SIG-M5 (cell line): ENCODE measurements at places on chromosomes 2 and 18.

DNA sequence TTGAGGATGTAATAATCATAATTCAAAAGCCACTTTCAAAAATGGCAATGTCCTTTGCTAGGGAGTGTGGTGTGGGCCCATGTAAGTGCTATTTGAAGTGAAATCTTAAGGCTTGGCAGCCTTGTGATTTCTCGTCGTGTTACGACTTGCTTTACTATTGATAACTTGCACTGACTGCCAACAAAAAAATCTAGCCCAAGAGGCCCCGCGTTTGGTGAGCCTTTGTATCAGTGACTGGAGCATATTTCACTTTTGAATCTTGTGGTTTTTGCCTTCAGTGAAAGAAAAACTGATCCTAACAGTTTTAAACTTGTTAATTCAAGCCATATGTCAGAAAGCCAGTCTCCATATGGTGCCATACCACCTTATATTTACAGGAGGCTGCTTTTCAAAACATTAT, 248.0 kb downstream of the TMEM182 start:
- no peak for DNase-seq

GRCh38 chr2:112758711-112759110, 5.7 kb downstream of the CKAP2L start:
- no peak for DNase-seq

GRCh38 chr18:66005831-66006588, 255.2 kb downstream of the CDH7 start:
- DNase-seq: no peak

DNA sequence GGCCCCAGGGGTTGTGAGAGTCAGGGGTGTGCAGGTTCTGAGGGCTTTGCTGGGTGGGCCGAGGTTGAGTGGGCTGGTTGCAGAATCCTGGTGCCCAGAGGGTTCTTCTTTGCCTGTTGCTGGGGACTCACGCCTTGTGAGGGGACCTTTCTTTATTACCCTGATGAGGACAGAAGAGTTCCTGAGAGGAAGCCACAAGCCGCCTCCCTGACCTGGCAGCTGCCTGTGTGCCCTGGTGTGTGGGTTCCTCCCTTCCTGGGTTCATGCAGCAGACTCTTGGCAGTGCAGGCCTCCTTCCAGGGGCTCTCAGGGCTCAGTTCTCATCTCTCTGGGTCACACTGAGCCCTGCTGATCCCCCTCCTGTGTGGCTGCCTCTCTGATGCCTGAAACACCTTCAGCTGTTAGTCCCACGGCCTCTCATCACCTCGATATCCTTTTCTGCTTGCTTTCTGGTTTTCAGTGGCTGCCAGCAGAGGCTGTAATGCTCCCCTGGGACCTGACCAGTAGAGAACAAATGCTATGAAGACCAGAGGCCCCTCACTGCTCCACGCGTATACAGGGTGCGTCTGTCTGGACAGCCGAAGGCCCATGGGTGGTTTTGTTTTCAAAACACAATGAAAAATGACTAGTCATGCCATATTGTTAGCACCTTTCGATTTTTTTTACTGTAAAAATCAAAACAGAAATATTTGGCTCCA, 191.3 kb downstream of the AGAP1 start:
- no peak for DNase-seq

GRCh38 chr2:34534761-34535160, 935.7 kb upstream of the FAM98A start:
- DNase-seq: no peak

GRCh38 chr18:49016648-49017539, 66.1 kb upstream of the SMAD7 start:
- no peak for DNase-seq

DNA sequence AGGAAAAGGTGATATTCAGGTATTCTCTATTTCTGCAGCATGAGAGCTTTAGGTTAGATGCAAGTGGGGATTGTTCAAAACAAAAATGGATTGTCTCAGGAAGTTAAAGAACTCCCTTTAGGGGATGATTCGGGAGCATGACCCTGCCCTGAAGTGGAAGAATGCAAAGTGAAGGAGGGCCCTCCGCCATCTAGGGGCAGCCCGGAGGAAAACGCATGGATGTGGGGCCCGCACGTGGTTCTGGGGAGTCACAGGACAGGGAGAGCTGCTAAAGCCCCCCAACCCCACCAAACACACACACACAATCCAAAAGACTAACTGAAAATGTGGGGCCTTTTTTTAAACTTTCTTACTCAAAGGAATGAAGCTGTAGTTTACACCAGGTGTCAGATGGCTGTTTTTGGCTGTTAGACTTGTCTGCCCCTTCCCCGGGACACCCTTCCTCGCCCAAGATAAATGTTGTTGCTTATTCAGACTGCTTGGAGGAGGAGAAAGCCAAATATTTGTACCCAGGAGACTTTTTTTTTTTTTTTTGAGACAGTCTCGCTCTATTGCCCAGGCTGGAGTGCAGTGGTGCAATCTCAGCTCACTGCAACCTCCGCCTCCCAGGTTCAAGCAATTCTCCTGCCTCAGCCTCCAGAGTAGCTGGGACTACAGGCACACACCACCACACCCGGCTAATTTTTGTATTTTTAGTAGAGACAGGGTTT, 78.8 kb downstream of the HNRNPLL start:
- DNase-seq: no peak

GRCh38 chr2:148619560-148620195, 24.9 kb upstream of the EPC2 start:
- DNase-seq: no peak

DNA sequence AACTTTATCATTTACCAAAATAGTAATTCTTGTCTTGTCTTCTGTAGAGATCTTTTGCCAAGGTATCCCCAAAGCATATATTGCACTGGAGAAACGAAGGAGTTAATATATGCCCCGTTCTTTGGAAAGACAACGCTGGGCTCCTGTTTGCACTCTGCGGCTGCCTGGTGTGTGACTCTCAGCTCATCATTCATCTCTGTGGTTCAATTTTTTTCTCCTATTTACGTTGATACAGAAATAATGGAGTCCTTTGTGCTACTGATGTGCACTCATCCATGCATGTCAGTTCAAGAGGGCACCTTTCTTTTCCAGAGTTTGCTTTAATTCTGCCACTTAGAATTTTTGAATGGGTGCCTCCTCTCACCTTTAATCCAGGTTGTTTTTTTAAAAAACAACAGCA, 655.5 kb downstream of the DCDC2C start:
- DNase-seq: no peak

GRCh38 chr2:48719480-48720177, 35.9 kb downstream of the LHCGR start:
- no peak for DNase-seq

DNA sequence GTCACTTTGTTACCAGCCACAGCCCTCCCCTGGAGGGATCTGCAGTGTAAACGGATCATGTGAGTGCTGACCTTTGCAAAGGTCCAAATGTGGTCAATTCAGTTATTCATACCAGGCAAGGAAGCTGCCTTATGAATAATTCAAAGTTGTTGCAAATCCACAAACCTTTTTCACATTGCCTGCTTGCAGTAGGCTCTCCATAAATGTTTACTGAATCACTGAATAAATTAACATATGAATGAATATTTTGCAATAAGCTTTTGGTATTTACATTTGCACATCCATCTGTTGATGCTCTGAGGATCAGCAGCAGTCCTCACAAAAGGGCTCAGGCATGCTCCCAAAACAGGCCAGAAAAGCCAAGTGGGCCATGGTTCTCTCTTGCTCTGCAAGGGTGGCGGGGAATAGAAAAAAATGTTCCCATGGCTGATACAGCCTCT, 156.8 kb downstream of the VAPA start:
- DNase-seq: no peak

GRCh38 chr18:79200546-79201268, 131.5 kb downstream of the ATP9B start:
- no peak for DNase-seq

DNA sequence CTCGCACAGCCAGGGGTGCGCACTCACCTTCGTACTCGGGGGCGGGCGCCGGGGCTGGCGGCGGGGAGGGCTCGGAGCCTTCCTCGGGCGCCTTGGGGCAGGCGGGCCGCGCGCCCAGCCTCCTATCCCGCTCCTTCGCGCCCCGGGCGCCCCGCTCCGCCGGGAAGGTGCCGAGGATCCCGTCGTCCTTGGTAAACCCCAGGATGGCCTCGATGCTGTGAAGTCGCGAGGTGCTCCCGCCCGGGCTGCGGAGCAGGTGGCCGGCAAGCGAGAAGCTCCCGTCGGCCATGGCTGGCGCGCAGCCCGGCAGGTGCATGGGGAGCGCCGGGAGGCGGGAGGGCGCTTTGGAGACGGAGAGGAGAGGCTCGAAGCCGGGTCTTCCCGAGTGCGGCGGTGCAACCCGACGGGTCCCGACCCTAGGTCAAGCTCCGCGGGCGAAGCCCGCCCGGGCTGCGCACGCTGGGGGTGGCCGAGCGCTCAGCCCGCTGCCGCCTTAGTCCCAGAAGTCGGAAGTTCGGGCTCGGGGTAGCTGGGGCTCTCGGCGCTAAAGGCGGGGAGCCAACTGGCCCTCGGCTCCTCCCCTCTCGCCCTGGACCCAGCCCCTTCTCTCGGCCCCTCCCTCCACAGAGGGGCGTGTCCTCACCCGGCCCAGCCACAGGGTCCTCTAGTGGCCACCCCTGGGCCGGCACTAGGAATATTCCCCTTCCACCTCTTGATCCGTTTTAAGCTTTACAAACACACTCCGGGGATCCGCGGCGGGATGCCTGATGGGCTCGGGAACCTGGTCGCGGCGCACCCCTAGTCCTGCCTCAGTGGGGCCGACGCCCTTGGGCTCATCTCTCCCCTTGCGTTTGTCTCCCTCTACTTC, at the start of gene RAX:
TSS of gene RAX (minus strand) at position 564 of the 868 bp plus-strand sequence. CDS start at position 316, 248 bp downstream.
- no peak for DNase-seq

GRCh38 chr2:48332286-48332685, 197.7 kb upstream of the STON1 start:
- peak; percentile 66 for DNase-seq

- DNase-seq: no peak
Measured at GRCh38 chr2:127101048-127101611, 5.8 kb downstream of the BIN1 start.

GRCh38 chr2:213189001-213189899, 37.8 kb upstream of the IKZF2 start:
- DNase-seq: no peak

- no peak for DNase-seq
Measured at GRCh38 chr18:51578406-51578980, 381.0 kb upstream of the MEX3C start.

- no peak for DNase-seq
Measured at GRCh38 chr2:9410108-9410507, 13.2 kb downstream of the ITGB1BP1 start.

DNA sequence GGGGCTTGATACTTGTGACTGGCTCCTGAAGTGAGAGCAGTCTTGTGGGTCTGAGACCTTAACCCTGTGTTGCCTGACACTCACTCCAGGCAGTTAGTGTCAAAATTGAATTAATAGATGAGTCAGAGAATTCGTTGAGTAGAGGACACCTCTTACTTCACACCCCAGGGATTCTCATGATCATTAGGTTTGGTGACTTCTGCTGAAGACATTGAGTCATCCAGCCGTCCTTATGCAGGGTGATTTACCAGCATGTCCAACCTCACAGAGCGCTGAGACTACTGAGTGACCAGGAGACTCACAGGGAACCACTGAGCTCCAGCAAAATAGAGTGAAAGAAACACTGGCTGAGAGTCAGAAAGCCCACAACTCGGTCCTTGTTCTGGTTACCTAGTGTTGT, 36.0 kb upstream of the EVA1A start:
- DNase-seq: no peak

GRCh38 chr18:27121108-27121507, 64.0 kb downstream of the CHST9 start:
- DNase-seq: no peak

- no peak for DNase-seq
Measured at GRCh38 chr2:159455330-159455918, 160.9 kb downstream of the BAZ2B start.

DNA sequence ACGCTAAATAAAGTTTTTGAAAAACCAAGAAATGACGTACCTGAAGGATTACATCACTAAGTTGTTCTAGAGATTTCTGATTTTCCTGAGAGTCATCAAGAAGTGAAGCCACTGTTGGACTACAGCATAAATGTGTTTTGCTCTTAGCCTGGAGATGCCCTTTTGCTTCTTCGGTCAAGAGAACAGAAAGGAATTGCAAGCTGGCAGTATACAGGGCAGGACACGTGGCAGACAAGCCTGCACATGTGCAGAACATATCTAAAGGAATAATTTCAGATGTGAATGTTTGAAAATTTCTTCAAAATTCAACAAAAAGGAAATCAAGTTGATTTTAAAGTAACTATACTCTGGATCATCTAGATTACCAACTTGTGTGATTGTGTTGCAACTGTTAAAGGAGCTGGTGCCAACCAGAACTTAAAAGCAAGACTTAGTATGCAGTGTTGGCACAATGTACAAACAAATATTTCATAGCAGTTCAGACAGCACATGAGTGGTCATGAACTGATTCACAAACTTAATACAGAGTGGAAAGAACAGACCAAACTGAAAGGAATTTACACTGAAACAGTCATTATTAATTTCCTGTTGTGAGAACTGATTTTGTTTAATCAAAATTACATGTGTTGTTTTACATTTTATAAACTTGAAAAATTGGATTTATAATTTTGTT, 100.4 kb upstream of the CD226 start:
- DNase-seq: no peak

DNA sequence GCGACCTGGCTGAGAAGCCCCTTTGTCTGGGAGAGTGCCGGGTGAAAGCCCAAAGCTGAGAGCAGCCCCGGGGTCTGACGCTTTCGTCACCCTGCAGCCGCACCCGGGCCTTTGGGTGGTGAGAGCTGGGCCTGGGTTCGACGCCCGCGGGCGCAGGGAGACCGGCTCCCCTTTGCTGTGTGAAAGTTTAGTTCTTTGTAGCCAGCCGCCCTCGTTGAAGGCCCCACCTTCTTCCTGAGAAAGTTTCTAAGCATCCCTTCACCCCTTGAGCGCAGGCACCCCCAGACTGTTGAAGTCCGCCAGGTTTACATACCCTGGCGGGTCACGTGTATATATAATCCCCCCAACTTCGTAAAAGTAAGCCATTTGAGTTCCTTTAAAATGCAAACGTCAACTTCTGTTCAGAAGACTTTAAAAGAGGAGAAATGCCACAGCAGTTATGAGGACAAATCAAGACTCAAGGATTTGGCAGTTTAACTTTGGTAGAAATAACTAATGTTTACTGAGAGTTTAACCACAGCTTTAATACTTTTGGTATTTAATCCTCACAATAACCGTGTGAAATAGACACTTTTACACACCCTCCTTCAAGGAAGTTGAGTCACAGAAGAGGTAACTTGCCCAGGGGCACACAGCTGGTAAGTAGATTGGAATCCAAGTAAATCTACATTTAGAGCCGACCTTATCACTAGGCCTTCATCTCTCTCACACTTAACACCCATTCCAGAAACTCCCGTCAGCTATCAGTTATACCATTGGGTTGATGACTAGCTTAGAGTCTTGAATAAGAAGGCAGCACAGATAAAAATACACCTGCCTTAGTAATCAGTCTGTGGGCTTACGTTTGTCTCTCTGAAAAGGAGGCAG, 1.1 kb upstream of the MBOAT2 start:
- DNase-seq: no peak

DNA sequence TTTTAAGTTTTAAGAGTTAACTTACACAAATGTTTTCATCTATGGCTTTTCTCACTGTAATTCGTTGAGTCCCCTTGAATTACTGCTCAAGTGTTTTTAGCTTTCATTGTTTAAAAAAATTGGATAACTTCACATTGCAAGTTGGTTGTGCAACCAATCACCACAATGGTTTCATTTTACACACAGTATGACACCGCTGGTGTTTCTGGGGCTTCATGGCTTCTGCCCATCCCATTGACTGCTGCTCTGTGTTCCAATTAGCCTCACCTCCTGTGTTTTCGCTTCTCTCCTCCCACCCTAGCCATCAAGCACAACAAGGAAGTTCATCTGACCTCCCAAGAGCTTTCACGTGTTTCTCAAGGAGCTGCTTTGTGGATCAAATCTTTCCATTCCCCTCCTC, 199.1 kb upstream of the CHAC2 start:
- DNase-seq: no peak
